ENCODE measurements at places on chromosomes 7 and 10.

DNA sequence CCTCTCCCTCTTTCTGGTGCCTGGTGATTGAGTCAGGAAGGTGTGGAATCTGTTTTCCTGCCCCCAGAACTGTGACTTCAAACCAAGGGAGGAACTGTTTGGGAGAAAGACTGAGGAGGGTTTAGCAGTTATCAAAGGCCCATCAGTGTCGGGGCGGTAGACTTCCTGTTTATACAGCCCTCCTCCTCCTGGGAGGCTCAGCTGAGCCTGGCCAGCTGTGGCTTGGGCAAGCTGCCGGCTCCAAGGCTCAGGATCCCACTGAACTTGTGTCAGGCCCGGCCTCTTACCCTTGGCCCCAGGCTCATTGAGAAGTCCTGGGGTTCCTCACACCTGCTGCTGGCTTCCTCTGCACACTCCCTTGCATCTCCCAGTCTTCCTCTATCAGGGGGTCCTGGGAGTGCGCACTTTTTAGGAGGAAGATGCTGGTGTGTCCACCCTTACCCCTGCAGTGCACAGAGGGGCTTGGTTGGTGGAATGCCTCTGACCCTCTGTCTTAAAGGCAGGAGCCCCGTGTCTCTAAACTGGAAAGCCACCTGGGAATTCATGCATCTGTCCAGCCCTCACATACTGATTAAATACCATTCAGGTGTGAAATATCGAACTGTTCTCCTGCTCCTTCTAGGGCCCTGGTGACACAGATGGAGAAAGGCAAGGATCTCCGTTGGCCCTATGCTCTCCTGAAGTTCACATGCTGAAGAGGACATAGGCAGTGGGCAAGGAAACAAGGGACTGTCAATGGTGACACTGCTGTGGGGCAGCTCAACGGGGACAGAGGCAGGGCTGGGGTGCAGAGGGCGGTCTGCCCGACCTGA, 32.4 kb downstream of the CXCL12 start:
- no peak for DNase-seq

DNA sequence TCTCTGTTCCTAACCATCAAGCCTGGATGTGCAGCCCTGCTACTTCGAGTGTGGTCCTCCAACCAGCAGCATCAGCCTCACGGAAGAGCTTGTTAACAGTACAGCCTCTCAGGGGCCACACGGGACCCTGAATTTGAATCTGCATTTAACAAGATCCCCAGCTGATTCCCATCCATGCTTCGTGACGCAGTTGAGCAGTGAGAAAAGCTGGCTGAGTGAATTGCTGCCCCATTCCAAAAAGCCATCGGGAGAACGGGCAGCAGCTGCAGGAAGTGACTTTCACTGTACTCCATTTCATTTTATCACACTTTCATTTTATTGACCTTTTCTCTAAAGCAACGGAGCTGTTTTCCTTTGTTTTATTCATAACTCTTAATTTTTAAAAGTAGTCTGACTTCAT, 22.5 kb downstream of the FAM171A1 start:
- no peak for DNase-seq

DNA sequence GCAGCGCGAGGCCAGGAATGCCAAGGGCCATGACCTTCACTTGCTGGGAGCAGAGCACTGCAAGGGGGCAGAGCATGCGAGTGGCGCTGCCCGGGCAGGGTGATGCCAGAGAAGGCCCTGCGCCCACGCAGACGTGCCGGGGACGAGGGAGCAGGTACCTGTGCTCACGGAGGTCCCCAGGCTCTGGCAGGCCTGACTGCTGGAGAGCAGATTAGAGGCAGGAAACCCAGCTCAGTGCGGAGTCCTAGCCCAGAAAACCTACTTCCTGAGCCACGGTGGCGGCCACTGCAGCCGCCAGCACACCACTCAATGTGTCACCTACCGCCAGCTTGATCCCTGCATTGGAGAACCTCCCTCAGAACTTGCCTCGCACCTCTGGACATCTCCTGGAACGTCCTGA, 148.4 kb downstream of the MAD1L1 start:
- no peak for DNase-seq

- DNase-seq = no peak
Measured at GRCh38 chr7:5348134-5349004, 65.6 kb downstream of the SLC29A4 start.

- no peak for DNase-seq
Measured at GRCh38 chr7:31120800-31121513, 68.8 kb downstream of the ADCYAP1R1 start.

DNA sequence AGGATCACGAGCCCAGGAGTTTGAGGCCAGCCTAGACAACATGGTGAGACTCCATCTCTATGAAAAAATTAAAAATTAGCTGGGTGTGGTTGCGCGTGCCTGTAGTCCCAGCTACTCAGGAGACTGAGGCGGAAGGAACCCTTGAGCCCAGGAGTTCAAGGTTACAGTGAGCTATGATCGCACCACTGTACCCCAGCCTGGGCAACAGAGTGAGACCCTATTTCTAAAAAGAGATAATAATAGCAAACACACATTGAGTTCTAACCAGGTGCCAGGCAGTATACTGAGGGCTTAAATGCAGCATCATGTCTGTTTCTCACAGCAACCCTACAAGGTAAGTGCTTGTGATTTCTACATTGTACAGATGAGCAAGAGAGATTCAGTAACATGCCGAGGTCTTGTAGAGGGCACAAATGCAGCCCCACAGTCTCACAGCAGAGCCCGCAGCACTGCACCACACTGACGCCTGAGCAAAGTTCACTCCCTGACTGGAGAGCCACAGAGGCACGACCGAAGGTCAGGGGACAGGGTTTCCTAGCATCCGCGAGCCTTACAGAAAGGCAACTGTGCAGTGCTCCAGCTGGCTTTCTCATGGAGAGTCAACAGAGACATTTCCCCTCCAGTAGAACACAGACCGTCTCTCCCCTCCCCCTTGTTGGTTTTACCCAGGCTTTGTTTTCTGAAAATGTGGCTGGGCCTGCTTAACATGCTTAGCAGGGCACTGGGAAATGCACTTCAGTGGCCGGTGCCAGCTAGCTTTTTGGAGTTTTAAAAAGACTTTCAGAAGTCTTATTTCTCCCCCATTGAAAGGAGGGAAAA, 36.5 kb downstream of the PDSS1 start:
- DNase-seq = no peak

DNA sequence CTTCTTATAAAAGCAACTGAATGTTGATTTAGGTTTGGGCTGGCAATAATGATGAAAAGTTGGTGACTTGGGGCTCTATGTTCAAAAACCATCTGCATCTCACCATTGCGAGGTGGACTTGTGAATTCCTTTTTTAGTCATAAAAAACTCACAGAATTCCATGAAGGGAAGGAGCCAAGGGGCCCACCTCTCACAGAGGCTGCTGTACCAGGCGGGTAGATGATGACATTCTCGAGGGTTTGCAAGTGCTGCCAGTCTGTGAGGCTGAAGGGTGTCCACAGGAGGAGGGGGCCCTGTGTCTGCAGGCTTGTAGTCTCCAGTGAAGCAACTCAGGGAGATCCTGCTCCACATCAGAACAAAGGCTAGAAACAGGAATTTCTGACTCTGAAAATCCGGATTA, 195.5 kb upstream of the ZNF32 start:
- DNase-seq = no peak

GRCh38 chr10:74827045-74827441, 643 bp downstream of the KAT6B start:
- no peak for DNase-seq

- no peak for DNase-seq
Measured at GRCh38 chr7:69508736-69509135, 89.5 kb upstream of the AUTS2 start.

DNA sequence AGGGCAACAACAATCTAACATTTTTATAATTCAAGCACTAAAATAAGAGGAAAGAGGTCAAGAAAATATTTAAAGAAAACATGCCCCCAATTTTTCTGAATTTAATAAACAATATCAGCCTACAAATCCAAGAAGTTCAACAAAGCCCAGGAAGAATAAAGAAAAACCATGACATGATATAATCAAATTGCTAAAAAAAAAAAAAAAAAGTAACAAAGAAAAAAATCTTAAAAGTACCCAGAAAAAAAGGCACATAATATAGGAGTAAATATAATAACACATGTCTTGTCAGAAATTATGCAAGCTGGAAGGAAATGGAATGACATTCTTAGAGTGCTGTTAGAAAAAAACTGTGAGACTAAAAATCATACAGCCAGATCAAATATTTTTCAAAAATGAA, 151.4 kb downstream of the IMMP2L start:
- no peak for DNase-seq

DNA sequence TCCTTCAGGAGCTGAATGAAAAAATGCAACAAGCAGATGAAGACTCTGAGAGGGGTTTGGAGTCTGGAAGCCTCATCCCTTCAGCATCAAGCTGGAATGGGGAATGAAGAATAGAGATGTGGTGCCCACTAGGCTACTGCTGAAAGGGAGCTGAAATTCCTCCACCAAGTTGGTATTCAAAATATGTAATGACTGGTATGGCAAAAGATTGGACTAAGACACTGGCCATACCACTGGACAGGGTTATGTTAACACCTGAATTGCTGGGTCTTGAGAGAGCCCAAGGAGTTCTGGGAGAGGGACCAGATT, 5.4 kb downstream of the IFIT2 start:
- DNase-seq = no peak

- DNase-seq = no peak
Measured at GRCh38 chr10:58396057-58396456, 10.8 kb downstream of the TFAM start.

All from HS-5 (cell line).